ENCODE measurements at places on chromosomes 2 and 18.
A peak's percentile ranks its signal among the peaks of the same experiment; 100 is the strongest.

DNA sequence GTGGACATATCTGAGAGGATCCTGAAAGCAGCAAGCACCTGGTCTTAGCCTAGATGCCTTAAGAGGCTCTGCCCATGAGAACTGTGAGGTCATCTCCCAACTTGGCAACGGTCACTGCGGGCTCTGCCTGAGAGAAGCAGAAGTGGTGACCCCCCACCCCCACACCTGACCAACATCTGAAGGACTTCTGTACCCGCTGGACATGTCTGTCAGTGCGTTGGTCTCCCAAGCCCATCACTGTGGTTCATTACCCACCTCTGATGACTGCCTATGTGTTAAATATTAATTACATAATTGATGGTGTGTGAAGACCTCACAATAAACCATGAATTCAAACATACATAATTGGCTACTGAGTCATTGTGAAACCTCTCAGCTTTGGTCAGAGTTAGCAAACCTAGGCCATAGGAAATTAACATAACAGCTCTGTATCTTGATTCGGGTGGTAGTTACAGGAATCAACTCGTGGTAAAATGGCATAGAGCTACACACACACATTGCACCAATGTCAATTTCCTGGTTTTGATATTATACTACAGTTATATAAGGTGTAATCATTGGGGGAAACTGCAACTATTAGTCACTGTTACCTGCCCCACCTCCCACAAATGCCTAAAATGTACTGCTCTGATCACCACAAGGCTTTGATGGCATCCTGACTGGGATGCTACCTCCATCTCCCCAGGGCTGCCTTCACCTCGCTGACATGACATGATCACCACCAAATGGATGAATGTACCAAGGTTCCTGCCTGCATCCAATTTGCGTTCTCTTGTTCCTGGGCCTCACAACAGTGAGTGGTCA lies 4.3 kb upstream of the GALNT1 start:
- no peak for DNase-seq

- no peak for DNase-seq
These were observed 371.6 kb upstream of the CHST9 start for GRCh38 chr18:27556741-27557140.

DNA sequence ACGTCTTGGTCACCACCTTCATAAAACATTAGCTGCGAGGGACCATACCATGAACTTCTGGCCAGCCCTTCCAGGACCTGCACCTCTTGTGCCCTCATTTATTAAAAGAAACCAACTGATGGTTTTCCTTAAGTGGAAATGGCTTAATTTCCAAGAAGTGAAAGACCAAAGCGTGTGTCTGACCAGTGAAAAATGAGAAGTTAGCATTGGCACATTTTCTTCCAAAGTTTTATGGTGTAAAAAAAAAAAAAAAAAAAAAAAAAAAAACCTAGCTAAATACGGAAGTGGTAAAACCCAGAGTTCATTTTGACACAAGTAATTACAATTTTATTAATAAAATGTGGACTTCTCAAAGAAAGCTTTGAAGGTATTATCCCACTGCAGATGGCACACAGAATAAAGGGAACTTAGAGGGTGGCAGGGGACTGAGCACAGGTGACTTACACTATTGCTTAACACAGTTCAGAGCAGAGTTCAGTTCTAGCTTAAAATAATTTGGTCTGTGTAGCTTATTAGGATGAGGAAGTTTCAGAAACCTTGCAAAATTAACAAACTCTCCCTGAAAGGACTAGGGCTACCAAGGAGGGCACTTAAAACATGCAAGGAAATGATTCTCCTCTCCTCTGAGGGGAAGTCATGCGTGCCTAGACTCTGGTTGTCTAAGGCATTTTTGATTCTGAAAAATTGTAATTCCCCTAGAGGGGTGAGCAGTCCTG lies 42.2 kb upstream of the EPG5 start:
- no peak for DNase-seq

DNA sequence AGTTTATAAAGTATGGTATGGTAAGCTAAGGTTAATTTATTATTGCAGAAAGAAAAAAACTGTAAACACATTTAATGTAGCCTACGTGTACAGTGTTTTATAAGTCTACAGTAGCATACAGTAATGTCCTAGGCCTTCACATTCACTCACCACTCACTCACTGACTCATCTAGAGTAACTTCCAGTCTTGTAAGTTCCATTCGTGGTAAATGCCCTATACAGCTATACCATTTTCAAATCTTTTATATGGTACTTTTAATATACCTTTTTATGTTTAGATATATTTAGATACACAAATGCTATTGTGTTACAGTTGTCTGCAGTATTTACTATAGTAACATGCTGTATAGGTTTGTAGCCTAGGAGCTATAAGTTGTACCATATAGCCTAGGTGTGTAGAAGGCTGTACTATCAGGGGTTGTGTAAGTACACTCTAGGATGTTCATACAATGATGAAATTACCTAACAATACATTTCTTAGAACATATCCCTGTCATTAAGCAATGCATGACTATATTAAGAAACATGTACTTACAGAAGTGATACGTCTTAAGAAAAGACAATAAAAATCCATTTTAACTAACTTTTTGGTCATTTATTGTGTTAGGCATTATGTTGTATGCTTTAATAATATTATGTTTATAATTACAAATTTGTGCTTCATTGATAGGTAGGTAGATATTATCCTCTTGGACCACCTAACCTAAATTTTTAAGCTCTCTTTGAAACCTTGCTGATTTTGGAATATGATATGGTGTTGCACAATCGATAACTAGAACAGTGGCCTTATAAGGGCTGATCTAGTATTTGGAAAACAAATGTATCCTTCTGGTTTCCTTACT lies 51.9 kb downstream of the VRK2 start:
- no peak for DNase-seq

DNA sequence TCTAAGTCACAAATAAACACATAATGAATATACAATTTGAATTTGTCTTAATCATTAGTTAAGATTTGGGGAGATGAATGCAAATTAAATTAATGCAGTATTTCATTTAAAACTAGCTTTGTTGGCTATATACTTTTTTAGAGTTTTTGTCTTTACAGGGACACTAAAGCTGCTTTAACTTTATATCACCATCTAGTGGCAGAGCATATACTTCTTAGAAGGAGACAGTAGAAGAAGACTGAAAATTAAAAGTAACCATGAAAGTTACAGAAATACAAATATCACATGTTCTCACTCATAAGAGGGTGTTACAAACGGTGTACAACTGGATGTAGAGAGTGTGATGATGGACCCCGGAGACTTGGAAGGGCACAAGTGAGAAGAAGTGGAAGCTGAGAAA lies 268.3 kb upstream of the NETO1 start:
- no peak for DNase-seq

DNA sequence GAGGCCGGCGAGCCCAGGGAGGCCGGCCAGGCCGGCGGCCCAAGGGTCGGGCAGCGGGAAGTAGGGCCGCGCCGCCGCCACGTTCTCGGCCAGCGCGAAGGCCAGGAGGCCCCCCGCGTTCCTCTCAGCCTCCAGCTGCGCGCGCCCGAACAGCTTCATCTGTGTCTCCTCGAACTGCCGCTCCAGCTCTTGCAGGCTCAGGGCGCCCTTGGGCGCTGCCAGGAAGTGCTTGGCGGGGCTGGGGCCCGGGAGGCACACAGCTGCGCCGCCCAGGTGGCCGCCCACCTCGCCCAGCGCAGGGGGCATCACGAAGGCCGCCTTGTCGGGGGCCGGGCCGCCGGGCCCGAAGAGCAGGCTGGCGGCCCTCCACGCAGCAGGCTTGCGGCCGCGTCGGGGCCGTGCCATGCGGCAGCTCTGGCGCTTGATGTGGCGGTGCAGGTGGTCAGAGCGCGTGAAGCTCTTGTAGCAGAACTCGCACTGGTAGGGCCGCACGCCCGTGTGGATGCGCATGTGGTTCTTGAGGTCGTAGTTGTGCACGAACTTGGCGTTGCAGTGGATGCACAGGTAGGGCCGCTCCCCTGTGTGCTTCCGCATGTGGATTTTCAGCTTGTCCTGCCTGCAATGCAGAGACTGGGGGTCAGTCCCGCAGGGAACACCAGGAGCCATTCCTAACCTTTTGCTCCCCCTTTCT lies 99.0 kb upstream of the SMAD2 start:
- DNase-seq, result no peak

- DNase-seq, result no peak
These were observed 1350.2 kb upstream of the FAM98A start for GRCh38 chr2:34949316-34949715.

- DNase-seq, result no peak
These were observed 230.7 kb downstream of the TMX3 start for GRCh38 chr18:68484241-68484640.

DNA sequence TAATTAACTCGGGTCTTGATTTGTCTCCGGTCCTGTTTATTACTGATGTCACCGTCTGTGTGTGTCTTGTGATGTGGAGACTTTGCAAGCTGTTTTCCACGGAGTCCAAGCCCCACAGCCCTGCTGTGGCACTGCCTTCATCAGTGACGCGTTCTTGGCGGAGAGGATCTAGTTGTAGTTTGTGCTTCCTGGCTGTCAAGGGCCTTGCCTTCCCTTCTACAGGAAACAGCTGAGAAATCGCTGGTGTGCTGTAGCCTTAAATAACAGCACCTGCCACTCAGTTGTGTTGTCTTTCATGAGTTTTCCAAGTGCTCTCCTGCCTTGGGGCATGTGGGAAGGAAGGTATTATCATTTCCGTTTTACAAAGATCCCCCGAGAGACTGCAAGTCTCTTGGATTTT lies 26.3 kb downstream of the CTIF start:
- no peak for DNase-seq

DNA sequence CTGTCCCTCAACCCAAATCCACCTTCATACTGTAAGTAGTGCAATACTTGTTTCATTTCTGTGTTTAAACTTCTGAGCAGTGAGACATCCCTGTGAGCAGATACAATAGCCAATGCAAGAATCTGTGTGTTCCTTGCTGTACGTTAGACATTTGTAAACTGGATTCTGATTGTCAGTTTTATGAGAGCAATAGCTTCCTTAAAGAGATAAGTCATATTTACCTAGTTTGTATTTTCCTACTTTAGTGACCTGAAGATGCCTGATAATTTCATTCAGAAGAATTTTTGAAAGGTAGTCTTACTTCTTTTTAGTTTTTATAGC lies 90.7 kb downstream of the DPP4 start:
- DNase-seq, result no peak

DNA sequence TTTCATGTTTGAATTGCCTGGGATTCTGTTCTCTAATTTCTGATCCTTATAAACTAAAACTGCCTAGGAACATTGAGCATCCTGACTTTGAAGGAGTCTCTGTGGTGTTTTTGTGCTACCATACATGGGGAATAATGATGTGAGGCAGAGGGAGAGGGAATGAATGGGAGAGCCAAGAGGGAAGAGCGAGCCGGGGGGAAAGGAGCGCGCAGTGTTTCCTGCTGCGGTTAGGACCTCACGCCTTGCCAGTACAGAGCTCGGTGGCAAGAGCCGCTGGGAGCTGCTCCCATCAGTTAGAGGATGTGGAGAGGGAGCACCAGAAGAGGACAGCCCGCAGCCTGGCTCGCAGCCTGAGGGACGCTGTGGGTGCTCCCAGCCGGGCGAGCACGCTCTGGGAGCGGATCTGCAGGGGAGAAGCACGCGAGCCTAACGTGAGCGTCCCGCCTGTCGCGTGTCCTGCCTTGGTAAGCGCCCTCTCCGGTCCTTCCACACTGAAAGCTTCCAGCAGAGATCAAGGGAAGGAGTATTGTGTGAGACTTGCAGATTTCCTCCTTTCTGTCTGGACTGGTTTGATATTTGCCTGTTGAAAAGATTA lies 114.7 kb downstream of the FAM210A start:
- no peak for DNase-seq

DNA sequence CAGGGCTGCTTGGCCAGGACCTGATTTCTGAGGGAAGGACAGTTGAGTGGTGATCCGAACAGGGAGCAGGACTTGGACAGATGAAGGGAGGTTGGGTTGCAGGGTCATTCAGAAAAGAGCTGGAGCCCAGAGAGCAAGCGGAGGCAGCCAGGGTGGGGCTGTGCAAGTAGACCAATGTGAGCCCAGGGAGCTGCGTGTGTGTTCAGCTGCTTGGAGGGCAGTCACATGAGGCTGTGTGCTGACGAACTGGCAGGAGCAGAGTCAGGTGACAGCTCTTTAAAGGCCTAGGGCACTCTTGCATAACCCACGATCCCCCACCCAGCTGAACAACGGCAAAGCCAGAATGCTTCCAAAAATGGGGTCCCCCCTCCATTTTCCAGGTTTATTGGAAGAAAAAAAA lies 4.6 kb upstream of the MLPH start:
- DNase-seq, result no peak

GRCh38 chr2:159497847-159498246 lies 118.5 kb downstream of the BAZ2B start:
- no peak for DNase-seq

DNA sequence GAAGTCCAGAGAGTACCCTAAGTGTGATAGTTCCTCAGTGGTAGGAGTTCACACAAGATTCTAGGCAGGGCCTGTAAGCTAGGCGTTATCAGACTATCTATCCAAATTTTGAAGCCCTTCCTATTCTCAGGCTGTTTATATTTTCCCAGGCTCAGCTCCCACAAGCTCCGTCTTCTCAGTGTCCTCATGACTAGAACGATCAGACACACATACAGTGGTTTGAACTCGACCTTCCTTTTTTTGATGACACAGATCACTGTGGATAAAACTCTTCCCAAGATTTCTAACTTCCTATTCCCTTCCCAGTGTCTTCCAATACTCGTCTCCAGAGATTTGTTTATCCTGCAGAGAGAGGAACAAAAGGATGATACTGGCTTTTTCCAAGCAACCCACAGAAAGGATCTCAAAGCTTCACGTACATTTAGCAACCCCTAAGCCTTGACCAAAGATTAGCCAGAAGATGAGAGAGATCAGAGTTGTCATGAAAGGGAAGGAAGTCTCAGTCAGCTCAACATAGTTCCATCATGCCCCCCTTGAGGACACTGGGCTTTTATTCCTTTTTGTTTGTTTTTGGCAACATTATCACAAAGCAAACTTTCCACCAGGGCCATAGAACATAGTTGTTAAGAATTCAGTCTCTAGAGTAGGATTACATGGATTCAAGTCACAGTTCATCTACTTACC lies 42.3 kb upstream of the DOK6 start:
- DNase-seq, result no peak

DNA sequence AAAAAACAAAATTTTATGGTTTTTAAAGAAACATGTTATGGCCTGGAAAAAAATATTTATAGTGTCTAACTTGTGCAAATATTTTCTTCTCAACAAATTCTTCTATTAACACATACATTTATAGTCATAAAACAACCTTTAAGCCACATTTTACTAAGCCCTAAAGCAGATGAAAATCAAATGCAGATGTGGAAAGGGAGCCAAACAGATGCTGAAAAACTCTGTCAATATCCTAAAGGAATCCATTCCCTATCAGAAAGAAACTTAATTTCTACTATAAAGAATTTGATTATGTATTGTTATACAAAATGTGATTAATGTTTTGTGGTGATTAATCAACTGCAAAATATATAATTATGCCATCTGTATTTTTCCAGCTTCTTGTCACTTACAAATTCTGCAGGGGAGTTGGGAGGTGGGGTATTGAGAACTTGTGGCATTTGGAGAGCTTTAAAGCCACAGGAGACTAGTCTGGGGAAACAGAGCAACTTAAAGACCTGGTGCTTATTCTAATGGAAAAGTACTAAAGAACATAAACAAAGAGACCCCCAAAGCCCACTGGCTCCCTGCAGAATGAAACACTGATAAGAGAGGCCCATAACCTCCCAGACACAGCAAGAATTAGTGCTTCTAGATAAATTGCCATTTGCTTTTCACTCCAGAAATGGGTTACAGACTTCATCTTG lies 1721.0 kb upstream of the PIK3C3 start:
- DNase-seq, result no peak

- peak; percentile 91 for DNase-seq
These were observed at the start of gene TPRKB for GRCh38 chr2:73736855-73737779. Gene TPRKB (minus strand): TSS chr2:73737345. CDS start chr2:73734569, 2,776 bp downstream.

All from activated T-helper 9 cell treated with anti-CD3 and anti-CD28 coated beads, Interleukin-2, amount 50 U/mL, for 16 hours (primary cell).